ENCODE measurements at places on chromosomes 16 and 17.

GRCh38 chr17:50049636-50050035 is 6.3 kb upstream of the ITGA3 start:
- no peak for DNase-seq

DNA sequence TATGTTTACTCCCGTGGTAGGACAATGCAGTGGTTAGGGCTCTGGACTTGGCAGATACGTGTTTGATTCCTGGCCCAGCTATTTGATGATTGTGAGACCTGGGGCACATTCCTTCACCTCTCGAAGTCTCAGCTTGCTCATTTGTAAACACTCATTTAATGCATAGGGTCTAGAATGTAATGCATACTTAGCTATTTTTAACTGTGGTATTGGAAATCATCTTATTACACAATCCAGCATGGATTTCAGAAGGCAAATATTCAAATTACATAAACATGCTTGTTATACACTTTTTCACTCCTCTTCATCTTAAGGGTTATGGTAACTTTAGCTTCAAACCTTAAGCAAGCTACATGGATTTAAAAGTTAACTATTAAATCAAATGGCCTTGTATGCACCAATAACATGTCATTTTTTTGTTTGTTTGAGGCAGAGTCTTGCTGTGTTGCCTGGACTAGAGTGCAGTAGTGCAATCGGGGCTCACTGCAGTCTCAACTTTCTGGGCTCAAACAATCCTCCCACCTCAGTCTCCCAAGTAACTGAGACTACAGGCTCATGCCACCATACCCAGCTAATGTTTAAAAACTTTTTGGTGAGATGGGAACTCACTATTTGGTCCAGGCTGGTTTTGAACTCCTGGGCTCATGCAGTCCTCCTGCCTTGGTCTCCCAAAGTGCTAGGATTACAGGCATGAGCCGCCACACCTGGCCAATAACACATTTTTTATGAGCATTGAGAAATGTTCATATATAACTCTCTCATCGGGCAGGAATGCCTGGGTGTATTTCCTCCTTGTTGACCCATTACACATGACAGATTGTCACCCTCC is 52.5 kb downstream of the VAT1L start:
- no peak for DNase-seq

DNA sequence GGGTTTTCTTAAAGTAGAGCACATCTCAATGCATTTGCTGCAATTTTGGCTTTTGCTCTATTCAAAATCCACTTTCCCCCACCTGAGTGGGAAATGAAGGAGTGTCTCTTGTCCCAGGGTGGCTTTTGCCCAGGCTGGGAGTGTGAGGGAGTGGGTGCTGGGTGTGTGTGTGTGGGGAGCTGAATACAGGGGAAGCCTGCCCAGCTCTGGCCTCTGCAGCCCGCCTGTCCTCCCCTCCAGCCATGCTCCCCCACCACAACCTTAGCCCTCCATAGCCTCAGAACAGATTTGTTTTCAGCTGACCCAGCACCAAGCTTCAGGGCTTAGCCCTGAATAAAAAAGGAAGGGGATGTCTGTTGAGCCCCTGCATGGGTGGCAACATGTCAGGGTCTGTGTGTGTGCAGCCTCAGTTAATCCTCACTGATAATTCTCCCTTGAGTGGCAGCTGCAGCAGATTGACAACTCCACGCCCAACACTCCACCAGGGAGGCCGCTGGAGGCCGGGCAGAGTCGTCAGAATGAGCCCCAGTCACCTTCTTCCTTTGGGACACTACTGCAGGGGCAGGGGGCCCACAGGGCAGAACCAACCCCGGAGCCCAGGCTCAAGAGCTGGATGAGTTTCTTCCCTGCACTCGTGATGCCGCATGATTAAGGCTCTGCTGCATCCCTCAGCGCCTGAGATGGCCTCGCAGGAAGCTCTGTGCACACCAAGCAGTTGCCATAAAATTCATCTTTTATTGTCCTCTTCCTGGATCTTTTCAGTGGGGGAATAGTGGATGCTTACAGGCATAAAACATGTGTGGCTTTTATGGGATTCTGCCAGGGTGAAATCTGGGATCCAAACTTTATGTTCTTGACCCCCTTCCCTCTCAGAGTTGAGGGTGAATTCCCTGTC is 55.0 kb downstream of the SPACA3 start:
- no peak for DNase-seq

- no peak for DNase-seq
These were observed 8.0 kb upstream of the MYH2 start for GRCh38 chr17:10557422-10557821.

DNA sequence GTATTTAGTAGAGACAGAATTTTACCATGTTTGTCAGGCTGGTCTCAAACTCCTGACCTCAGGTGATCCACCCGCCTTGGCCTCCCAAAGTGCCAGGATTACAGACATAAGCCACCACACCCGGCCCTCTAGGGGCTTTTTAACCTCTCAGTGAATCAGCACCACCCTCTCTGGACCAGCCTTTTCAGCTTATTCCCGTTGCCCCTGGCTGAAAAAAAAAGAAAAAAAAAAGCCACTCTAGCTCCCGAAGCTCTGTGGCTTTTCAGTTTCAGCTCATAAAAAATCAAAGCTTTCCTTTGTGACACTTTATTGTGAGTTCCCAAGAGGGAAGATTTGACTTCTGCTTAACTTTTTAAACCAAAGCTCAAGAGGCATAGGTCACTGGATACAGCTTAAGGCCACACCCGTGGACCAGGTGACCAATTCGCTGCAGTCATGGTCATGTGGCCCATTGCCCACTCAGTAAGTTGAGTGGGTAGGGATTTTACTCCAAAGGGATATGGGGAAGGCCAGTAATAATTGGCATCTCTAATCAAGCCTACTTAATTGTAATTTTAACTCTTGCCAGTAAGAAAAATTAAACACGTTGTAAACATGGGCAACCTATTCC is 46.6 kb upstream of the MED13 start:
- DNase-seq, result no peak

DNA sequence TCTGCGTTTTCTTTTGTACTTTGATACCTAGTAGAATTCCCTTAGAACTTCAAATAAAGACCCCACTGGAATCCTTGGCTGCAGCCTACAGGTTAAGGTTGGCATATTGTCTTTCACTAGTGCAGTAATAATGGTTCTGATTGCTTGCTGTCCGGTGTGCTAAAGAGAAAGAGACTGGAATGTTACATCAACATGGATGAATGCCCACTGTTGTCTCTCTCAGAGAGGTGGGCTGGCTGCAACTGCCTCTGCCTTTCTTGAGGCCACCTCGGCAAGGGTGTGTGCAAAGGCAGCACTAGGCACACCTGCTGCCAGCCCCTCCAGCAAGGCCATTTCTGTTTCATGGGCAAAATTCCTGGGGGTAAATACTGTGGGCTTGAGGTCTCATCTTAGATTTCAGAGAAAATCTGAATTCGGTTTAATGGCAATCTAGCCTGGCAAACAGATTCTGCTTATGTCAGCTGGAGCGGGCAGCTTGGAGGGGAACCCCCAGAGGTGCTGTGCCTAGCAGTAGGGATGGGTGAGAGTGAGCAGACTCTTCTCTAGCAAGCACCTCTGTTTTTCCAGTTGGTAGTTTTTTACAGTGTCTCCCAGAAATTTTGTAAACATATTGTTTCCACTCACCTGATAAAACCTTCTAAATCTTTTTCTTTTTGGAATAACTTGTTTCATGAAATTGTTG is 54.0 kb downstream of the MRTFB start:
- no peak for DNase-seq

DNA sequence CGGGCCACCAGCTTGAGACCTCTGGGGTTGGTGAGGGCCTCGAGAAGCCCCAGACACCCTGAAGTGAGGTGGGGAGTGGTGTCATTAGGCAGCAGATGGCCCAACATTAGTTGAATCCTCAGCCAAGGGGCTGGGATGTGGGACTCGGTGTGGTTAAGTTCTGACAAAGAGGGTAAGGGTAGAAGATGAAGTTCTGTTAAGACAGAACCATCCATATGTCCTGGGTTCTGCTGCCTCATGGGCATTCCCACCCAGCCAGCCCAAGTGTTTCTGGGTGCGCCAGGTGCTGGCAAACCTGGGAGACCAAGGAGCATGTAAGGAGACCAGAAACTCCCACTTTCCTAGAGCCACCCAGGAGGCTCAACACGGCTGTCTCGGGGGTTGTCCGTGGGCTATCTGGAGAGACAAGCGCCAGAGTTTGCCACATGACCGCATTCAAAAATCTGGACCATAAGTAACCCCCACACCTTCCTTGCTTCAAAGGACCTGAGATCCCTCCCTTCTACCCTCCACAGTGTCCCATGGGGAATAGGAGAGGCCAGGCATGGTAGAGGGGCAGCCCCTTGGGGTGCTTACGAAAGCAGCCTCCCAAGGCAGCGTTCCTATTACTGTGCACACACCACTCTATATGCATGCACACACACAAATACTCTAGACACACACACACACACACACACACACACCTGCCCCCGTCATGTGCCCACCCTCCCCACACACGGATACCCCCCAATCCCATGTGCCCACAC is 128.7 kb downstream of the C16orf78 start:
- DNase-seq, result no peak

DNA sequence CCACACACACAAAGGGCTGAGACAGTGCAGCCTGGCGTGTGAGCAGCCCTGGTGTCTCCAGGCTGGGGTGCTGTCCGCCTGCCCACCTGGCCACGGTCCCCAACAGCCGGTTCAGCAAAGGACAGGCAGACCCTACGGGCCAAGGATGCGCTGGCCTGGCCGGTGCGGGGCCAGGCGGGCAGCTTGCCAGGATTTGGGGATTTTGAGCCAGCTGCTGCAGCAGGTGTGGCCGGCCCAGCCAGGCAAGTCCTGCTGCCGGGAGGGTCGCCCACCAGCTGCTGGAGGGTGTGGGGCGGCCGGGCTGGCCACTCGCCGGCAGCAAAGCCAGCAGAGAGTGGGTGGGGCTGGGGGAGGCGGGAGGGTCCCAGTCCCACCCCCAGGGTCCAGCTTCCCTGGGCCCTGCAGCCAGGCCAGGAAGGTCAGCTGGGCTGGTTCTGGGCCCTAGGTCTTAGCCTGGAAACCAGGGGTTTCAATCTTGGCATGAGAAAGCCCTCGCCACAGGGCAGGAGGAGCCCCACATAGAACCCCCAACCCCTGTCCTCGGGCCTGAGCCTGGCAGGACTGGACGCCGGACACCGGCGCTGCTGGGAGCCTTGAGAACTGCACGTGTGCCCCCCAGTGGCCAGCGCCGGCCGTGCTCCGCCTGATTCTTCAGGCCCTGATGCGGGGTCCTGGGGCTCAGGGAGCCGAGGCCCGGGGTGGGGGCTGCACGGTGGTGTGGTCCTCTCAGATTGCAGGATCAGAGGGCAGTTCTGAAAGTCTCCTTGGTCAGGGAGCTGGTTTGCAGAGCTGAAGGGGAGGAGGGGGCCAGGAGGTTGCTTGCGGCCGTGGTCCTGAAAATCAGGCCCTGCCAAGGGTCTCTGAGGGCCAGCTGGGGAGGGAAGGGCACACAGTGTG is 17.6 kb upstream of the SSTR5 start:
- peak; percentile 20 for DNase-seq

DNA sequence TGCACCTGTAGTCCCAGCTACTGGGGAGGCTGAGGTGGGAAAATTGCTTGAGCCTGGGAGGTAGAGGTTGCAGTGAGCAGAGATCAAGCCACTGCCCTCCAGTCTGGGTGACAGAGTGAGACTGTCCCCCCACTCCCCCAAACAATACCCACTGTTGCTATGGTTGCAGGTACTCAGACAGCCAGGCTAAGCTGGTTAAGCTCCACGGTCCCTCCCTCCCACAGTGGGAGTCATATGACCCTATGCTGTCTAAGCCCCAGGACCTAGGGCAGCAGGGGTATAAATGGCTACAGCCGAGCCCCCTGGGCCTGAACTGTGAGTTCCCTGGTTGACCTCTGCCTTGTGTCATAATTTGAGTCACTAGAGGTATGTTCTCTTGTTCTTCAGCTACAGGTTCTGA is 15.9 kb upstream of the RPRML start:
- DNase-seq, result no peak

GRCh38 chr16:50924759-50925545 is 183.1 kb downstream of the CYLD start:
- DNase-seq, result no peak

GRCh38 chr16:1818873-1819525 is 7.6 kb downstream of the HAGH start:
- DNase-seq, result no peak

GRCh38 chr16:86215233-86215978 is 294.9 kb upstream of the FOXF1 start:
- DNase-seq, result no peak

- DNase-seq, result no peak
These were observed 79.8 kb downstream of the ZNF423 start for GRCh38 chr16:49776085-49776595.

- no peak for DNase-seq
These were observed 38.9 kb upstream of the C1QL1 start for GRCh38 chr17:45006927-45007461.

DNA sequence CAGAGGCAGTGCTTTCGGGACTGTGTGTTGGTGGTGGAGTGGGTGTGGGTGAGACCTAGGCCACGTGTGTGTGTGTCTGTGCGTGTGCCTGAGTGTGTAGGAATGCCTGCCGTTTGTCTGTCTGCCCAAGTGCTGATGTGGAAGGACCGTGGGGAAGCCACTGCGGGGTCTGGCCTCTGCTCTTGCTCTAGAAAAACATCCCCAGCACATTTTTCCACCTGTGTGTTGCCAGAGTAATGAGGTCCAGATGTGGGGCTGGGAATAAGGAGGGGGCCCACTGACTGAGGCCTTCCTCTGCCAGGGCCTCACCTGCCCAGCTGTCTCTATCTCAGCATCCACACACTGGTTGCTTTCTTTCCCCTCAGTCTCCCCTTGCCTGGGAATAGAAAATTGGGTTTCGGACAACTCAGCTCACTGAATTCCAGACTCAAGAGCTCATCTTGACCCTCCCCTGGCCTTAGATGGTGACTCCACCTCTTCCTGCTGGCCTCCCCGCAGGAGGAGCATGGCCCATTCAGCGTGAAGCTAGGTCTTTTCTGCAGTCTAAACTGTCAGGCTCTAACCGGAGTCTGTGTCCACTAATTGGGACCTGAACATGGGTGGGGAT is 7.6 kb downstream of the SGCA start:
- DNase-seq, result no peak
